ENCODE measurements at places on chromosomes 16 and 17.

DNA sequence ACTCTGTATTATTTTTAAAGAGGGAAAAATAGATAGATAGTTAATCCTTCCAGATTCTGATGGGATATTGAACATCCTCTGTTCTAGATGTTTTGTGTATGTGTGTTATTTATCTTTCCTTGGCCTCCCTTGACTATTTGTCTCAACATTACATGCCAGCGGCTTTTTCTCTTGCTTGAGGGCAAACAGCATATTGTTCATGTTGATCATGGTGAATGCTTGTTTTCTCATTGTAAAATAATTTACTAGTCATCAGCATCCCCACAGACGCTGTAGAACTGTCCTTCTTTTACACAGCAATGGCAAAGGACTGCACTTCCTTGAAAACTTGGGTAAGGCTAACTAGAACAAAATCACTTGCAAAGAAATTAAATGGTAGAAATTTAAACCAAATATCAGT is 1376.4 kb upstream of the GOT2 start:
- DNase-seq, result no peak

- no peak for DNase-seq
Observed at GRCh38 chr17:75407655-75408352, 2.3 kb upstream of the GRB2 start.

DNA sequence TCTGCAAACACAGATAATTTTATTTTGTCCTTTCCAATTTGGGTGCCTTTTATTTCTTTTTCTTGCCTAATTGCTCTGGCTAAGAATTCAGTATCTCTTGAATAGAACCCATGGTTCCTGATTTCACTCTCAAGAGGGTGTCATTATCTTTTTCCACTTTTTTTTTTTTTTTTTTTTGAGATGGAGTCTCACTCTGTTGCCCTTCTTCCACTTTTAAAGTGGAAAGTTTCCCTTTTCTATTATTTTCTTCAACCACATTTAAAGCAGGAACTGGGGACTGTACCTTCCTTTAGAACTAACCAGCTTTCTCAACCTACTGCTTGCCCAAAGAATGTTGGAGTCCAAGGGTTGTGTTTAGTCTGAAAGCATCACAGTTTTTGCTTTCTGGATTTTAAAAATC is 31.1 kb downstream of the SLFN11 start:
- no peak for DNase-seq

- no peak for DNase-seq
Observed at GRCh38 chr16:65782611-65783600, 583.6 kb upstream of the CDH5 start.

DNA sequence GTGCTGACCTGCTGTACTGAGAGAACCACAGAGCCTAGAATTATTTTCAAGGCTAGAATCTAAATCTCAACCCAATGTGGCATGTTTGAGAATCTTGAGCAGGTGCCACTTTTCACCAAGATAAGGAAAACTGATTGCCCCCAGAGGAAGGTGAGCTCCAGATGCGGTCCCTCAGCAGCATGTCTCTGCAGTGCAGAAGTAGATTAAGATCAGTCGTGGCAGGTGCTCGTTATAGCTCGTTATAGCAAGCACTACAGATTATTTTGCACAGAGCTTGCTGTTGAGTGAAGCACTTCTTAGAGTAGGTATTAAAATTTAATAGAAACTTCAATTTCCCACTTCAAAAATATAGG is 176.0 kb downstream of the AATF start:
- no peak for DNase-seq

GRCh38 chr16:11886881-11887280 is 28.9 kb downstream of the GSPT1 start:
- DNase-seq, result no peak

DNA sequence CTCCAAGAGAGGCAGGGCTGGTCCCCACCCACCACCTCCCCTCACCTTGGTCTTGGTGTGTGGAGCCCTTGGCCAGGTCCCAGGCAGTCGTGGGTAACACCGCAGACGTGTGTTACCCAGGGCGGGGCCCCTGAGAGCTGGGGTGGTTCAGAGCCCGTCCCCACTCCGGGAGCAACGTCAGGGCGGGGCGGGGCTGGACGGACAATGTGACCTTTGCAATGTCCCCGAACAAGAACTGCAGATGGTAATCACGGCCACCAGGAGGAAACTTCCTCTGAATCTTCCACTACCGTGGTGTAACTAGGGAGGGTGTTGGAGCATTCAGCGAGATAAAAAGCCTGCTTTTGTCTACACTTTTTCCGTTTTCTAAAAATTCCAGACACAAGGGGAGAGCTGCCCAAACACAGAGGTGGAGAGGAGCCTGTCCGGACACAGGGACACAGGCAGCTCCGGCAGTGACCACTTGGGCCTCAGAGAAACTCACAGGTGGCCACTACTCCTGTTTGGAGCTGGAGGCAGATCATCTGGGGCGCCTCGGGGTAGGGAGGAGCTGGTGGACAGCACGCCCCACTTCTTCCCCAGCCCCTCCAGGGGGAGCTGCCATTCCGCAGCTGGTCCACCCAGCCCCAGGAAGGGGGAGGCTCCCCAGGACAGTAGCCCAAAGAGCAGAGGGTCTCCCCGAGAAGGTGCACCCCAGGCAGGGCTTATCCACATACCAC is 14.2 kb upstream of the SLC38A10 start:
- DNase-seq, result no peak

- DNase-seq, result no peak
Observed at GRCh38 chr17:50598487-50598886, 36.2 kb upstream of the ABCC3 start.
